Activated T-helper 17 cell treated with anti-CD3 and anti-CD28 coated beads, Interleukin-2, amount 50 U/mL, for 72 hours (primary cell): ENCODE measurements at places on chromosomes 4 and X. TPM values are rescaled to one million over a fixed set of nuclear protein-coding genes. Genes with fewer than 3 reads are reported as not detected.

CCKAR gene
- total RNA-seq = not detected

- ATAC-seq = no peak
Measured at GRCh38 chr4:84740057-84740456, 157.1 kb downstream of the CDS1 start.

HERC5 gene
- total RNA-seq = 26.9 TPM

DNA sequence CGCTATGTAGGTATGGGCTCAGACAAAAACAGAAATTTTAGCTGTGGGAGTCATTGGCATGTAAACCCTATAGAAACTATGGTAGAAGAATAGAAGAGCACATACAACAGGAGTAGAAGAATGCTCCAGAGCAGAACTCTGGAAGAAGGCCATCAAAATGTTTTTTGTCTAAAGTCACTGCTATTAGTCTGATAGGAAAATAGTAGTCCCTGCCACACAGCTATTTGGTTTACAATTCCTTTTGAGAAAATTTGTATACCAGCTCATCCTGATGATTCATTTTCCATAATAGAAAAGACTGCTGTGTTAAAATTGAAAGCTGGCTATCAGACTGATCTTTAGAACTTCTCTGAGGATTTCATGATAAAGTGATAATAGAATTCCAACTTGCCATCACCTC, 32.8 kb upstream of the ADAD1 start:
- ATAC-seq = no peak

- ATAC-seq = no peak
Measured at GRCh38 chrX:107804427-107804826, 21.2 kb upstream of the MID2 start.

- ATAC-seq = no peak
Measured at GRCh38 chr4:181971973-181972372, 271.2 kb upstream of the TENM3 start.

GRCh38 chrX:141220342-141221008, 21.8 kb downstream of the SPANXC start:
- no peak for ATAC-seq

MTCP1 gene
- total RNA-seq = 18.3 TPM

DNA sequence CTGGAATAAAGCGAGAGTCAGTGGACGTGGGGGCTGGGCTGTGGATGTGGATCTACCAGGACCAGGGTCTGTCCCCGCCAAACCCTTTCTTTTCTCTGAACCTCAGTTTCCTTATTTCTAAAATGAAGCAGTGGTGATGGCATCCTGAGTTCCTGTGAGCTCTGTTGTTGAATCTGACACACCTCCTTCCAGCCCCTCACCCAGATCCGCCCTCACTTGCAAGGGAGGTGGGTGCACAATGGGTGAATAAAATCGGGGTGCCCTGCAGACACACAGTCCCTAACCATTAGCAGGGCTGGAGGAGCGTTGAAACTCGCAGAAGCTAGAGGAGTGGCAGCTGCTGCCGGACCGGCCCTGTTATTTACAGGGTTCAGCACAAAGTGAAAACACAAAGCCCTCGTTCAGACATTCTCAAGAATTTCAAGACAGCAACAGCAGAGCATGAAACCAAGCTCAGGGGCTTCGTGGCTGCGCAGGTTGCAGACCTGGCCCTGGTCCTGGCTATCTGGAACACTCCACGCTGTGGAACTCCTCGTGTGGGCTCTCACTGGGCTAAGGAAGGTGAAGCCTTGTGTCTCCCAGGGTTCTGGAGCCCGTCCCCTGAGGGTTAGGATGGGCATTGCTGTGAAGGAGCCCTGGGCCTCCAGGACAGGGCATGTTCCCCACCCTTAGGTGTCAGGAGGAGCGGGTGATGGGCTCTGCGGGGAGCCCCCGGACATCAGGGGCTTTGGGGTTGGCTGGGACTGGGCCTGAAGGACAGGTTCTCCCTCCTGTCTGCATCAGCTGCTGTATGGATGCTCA, 42.9 kb downstream of the PSAPL1 start:
- ATAC-seq = no peak

GRCh38 chrX:13380211-13380610, 60.4 kb upstream of the ATXN3L start:
- ATAC-seq = peak; percentile 88

- ATAC-seq = no peak
Measured at GRCh38 chr4:114209584-114209983, 230.1 kb upstream of the ARSJ start.

DNA sequence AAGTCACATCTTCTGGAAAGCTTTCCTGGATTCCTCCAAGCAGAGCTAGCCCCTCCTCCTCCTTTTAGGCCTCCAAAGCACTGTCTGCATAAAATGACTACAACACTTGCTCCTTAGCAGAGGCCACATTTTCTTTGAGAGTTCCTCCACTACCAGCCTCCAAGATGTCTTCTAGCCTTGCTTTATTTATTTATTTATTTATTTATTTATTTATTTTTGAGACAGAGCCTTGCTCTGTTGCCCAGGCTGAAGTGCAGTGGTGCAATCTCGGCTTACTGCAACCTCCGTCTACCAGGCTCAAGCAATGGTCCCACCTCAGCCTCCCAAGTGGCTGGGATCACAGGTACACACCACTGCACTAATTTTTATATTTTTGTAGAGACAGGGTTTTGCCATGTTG, 4.6 kb upstream of the GPC4 start:
- ATAC-seq = no peak

DNA sequence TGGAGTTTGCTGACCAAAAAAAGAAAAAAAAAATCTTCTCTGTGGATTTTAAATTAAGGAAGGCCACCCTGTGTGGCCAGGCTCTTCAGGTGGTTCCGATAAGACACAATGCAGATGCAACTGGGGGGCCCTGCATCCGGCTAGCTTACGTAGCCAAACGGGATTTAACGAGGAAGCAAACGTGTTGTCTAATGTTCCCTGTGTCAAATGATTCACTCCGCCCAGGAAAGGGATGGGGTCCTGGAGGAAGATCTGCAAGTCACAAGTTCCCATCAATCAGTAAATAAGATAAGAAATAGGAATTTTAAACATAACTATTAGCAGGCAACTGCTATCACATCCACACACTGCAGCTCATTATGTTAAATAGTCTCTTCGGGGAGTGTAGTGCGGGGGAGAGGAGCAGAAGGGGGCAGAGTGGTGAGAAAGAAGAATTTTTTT, 216.4 kb upstream of the GYPA start:
- no peak for ATAC-seq

SPATA18 gene
- 0.19 TPM for total RNA-seq

- ATAC-seq = no peak
Measured at GRCh38 chr4:56874923-56875322, 32.8 kb upstream of the REST start.

TMSB15A gene
- 0.56 TPM for total RNA-seq

CDKL2 gene
- total RNA-seq = 2.4 TPM

GRCh38 chrX:41956027-41956426, 32.7 kb upstream of the CASK start:
- no peak for ATAC-seq

DNA sequence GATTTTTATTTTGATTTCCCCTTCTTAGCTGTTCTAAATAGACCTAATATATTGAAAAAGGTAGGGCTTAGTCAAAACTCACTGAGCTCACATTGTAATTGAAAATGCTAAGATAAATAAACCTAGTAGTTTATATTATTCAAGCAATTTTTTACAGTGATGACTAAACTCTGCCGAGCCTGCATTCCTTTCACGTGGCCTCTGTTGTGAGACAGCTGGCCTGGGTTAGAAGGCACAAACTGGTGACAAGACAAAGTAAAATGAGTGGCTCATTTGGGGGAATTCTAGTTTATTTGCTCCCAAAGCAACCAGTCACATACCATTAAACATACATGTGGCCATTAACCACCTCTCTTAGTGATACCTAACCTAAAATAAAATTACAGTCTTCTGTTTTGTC, 169.4 kb upstream of the TEX13C start:
- ATAC-seq = no peak

GRCh38 chrX:97797076-97797475, 913.4 kb downstream of the RPA4 start:
- ATAC-seq = no peak

ALB gene
- not detected for total RNA-seq

DRD5 gene
- total RNA-seq = not detected

DNA sequence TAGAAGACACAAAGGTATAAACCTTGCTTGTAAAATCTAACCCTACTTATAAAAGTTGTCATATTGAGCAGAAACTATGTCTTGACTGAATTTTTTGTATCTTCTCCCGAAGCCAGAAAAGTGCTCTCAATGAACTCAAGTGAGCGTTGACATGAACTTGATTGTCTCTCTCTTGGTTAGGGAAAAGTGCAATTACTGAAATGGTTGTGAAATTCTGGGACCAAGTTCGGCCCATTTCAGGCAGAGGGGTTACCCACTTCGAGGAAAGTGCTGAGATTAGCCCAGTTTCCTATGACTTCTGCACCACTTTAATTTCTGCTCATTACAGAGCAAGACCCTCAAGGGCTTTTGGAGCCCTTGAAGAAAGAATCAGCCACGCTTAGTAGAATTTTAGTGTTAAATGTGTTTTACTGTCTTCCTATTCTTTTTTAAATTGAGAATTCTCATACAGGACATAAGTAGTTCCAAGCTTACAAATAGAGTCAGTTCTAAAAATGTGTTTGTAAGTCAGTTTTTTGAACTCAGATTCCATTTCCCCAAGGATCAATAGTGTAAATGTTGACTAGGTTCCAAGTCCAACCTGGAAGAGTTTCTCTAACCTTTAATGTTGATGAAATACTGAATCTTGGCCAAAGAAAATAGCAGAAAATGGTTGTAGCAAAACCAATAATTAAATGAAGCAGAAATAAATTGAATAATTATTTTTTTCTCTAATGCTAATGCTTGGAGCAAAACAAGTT, 125.7 kb upstream of the ACSL4 start:
- no peak for ATAC-seq

GRCh38 chrX:20530406-20530921, 263.8 kb upstream of the RPS6KA3 start:
- no peak for ATAC-seq

DNA sequence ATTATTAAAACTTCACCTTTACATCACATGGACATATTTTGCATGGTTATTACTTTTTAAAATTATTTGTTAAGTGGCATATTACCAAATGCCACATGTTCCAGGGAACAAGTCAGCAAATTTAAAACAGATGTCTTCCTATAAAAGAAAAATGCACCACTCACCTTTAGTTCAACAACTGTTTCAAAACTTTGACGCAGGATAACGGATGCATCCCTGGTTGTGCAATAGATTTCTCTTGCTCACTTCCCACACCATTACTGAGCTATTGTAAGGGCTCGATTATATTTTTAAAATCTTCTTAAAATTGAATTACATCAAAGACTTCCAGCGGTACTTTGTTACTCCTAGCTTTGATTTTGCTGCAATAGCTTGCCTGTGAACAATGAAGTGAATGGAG, 93.0 kb upstream of the ARHGAP24 start:
- no peak for ATAC-seq
